ENCODE measurements at places on chromosomes 6 and 20.

GRCh38 chr6:100217225-100218012, 223.4 kb upstream of the MCHR2 start:
- no peak for DNase-seq

- DNase-seq = no peak
Observed at GRCh38 chr6:119277052-119277451, 72.5 kb downstream of the MAN1A1 start.

- DNase-seq = no peak
Observed at GRCh38 chr20:48126227-48126740, 341.0 kb upstream of the SULF2 start.

- DNase-seq = no peak
Observed at GRCh38 chr6:45684476-45684875, 306.7 kb upstream of the SUPT3H start.

DNA sequence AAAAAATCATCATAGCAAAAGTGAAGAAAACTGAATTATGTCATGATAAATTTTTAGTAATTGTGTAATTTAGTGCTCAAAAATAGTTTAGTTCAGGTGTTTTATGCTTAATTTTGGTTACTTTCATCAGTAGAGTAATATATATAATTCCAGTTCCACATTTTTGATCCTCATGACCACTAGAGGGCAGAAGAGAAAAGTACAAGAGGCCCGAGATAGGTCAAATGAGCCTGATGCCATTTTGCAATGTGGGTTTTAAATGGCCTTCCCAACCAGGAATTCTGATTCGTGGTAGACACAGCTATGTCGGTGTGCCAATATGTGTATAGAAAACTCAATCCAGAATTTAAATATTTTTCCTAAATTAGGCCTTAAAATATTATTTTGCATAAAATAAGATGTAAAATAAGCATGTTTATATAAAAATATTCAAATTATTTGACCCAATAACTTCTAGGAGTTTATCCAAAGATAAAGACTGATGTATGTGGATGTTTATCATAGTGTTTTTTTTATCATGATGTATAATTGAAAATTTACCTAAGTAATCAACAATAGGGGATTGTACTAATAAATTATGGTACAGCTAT, 159.7 kb upstream of the RPS6KA2 start:
- DNase-seq = peak; percentile 14

DNA sequence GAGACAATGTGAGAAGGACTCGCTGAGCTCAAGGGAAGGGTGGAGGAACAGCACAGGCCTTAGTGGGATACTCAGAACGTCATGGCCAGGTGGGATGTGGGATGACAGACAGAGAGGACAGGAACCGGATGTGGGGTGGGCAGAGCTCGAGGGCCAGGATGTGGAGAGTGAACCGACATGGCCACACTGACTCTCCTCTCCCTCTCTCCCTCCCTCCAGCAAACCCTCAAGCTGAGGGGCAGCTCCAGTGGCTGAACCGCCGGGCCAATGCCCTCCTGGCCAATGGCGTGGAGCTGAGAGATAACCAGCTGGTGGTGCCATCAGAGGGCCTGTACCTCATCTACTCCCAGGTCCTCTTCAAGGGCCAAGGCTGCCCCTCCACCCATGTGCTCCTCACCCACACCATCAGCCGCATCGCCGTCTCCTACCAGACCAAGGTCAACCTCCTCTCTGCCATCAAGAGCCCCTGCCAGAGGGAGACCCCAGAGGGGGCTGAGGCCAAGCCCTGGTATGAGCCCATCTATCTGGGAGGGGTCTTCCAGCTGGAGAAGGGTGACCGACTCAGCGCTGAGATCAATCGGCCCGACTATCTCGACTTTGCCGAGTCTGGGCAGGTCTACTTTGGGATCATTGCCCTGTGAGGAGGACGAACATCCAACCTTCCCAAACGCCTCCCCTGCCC, 1.7 kb downstream of the TNF start:
- no peak for DNase-seq

DNA sequence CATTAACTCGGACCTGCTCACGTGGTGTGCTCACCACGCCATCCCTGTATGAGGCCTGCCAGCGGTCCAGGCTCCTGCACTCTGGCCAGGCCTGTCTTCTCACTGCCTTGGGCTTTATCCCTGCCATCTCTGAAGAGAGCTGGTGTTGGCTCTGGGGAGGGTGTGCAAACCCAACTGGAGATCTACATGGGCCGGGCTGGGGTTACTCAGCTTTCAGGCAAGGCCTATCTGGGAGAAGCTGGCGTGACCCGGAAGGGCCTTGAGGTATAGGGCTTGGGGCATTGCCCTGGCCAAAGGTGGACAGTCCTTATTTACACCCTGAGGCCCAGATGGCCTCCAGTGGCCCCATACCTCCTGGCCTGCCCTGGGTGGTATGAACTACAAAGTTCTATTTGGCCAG, 5.0 kb downstream of the SLC29A1 start:
- DNase-seq = no peak

DNA sequence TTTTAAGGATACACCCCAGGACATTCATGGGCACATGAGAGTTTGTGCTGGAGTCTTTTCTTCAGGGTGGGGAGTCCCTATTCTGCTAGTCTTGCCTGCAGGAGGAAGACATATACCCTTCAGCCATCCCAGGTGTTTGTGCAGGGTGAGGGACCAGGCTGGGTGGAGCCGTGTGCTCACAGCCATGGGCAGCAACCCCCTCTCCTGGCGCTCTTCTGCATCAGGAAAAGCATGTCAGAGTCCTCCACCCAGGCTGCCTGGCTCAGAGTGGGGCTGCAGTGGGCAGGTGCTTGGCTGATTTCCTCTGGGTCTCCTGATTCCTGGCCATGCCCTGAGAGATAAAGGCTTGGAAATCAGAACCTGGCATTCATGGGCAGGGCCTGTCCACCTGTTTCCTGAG, 22.7 kb upstream of the MLN start:
- DNase-seq = no peak

DNA sequence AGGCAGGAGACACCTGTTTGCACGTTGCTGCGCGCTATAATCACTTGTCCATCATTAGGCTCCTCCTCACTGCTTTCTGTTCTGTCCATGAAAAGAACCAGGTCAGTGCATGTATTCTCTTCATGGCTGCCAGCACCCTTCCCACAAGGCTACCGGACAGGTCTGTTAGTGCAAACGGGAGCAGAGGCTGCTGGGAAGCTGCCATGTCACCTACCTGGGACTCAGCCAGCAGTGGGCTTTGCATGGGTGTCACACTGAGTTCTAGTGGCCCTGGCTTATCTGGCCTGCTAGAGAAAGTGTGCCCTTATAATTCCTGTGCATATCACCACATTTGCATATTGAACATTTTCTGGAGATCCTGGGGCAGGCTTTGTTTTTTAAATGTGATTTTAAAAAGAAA, 24.8 kb downstream of the LYRM2 start:
- no peak for DNase-seq

DNA sequence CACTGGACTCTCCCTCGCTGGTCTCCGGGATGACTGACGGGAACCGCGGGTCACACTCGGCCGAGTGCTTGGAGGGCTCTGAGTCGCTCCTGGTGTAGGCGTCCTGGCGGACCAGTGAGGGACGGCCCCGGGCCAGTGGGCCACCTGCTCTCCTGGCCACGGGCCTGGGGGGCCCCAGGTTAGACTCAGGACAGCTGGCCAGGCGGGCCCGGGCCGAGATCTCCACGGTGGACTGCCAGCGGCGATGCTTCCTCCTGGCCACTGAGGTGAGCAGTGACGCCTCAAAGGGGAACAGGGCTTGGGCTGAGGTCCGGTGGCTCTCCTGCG, 11.9 kb downstream of the DACT2 start:
- DNase-seq = no peak

DNA sequence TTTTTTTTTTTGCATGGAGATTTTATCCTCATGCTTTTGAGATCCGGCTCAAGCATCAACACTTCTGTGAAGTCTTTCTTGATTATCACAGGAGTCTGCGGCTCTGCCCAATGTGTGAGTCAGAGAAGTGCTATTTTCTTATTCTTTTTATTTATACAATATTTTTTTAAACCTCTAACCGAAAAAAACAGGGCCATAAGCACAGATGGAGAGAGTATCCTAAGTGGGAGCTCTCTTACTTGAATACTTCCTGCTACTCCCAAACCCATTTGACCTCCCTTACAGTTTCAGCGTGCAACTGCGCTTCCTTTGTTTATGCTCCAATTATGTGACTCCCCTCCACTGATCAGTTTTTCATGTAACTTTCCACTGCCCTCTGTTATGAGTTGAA, 8.7 kb upstream of the ATXN1 start:
- DNase-seq = no peak

- DNase-seq = no peak
Observed at GRCh38 chr6:113978084-113978675, 7.2 kb upstream of the HDAC2 start.

GRCh38 chr6:56032715-56033260, 157.4 kb upstream of the BMP5 start:
- no peak for DNase-seq

DNA sequence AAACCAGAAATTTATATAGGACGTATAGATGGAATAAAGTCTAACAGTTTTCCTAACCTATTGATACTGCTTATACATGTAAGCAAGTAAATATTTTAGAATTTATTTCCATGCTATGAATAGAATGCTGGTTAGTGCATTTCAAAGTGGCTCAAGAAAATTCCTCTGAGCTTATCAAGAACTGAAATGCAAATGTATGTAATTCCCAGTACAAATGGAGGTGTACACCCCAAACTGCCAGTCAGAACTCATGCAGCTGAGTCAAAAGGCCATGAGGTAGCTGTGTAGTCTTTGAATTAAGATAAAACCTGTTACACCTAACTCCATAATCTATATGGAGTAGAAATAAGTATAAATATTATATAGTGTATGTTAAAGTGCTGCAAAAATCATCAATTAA, 232.2 kb upstream of the KCNQ5 start:
- no peak for DNase-seq

DNA sequence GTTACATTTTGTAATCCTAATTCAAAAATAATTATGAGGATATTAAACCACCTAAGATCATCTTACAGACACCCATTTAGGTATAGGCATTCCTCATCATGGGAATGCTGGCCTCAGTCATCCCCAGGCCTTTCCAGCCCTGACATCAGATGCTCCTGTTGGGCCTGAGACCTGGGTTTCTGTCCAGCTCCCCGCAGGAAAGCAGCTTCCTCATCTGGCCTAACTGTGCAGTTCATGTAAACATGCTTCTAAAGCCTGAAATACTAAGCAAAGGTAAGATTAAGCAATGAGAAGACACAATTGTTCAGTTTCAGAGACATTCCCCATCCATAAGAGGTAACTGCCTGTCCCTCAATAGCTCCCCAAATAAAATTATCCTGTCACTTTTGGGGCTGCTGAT, 19.0 kb downstream of the ETV7 start:
- DNase-seq = no peak

DNA sequence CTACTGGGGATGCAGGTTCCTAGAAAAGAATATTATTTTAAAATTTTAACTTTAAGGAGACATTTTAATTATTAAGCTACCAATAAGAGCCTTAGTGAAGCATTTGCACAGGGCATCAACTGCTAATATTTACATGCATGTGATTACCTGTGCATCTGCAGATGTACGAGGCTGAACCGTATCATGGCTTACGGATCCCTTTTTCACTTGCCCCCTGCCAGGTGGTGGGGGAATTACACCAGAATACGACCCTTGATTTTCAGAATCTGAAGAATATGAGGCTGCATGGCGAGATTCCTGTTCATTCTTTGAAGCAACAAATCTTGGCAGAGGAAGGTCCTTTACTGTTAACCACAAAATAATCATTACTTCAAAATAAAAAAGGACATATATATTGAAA, 42.7 kb downstream of the REPS1 start:
- DNase-seq = no peak

DNA sequence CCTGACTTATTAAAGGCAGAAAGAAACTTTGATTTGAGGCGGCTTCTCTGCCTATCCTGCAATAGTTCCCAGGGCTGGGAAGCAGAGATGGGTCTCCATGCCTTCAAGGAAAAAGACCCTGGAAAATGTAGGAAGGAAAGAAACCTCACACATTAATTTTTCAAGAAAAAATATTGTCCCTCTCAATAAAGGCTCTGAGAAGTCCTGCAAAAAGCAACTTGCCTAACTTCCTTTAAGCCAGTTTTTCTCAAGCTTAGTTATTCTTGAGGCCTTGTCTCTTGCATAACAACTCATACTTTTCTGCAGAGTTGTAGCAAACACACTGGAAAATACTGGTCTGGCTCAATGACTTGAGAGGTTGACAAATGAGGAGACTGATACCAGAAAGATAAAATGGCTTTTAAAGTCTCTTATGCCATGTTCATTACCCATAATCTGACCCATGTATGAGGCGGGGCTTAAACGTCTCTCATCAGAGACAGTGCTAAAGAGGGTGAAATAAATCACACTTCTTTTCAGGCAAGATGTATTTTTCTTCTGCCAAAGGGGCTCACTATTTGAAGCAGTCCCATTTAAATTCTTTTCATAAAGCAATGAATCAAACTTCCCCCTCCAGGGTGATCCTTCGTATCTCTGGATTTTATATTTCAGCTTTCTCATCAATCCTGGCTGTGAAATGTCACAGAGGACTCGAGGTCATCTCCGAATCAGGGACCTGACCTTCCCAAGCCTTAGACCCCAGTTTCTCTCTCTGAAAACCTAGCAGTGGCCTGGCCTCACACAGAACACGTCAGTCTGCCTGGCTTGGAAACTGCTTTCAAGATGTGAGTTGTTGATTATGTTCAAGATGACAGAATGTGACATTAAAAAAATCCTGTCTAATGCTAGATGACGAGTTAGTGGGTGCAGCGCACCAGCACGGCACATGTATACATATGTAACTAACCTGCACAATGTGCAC, 82.3 kb upstream of the KCNG1 start:
- DNase-seq = no peak
